ENCODE measurements at places on chromosomes 4 and X.
A peak's percentile ranks its signal among the peaks of the same experiment; 100 is the strongest.

GRCh38 chr4:158884280-158884679 lies 115.5 kb downstream of the FNIP2 start:
- DNase-seq = no peak

DNA sequence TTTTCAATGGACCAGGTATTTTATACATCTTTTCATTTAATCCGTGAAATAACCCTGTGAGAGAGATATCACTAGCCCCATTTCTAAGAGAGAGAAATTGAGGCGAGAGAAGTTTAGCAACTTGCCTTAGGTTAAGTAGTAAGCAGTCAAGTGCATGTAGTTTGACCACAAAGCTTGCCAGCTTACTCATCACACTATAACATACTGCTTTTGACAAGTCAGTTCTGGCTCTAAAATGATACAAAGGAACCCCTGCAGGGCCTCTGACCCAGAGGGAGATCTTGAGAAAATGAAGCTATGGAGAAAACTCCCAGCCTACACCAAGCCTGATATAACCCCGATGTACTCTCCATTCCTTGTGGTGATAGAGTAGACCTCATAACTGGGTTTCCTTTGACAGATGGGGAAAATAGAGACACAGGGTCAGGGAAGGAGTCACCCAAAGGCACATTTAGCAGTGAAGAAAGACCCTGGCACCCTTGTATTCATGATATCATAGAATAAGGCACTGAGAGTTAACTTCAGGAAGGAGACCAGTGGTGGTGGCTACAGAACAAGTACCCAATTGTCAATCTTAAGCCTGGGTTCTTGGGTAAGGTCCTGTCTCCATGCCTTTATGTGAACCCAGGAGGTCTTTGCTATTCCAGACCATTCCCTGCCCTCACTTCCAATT lies 60.2 kb upstream of the MSN start:
- no peak for DNase-seq

- no peak for DNase-seq
Observed at GRCh38 chr4:71133491-71133890, 140.0 kb downstream of the DCK start.

- DNase-seq = no peak
Observed at GRCh38 chr4:52081216-52081615, 30.1 kb downstream of the SPATA18 start.

GRCh38 chr4:42149004-42149403 lies 3.5 kb downstream of the BEND4 start:
- no peak for DNase-seq

DNA sequence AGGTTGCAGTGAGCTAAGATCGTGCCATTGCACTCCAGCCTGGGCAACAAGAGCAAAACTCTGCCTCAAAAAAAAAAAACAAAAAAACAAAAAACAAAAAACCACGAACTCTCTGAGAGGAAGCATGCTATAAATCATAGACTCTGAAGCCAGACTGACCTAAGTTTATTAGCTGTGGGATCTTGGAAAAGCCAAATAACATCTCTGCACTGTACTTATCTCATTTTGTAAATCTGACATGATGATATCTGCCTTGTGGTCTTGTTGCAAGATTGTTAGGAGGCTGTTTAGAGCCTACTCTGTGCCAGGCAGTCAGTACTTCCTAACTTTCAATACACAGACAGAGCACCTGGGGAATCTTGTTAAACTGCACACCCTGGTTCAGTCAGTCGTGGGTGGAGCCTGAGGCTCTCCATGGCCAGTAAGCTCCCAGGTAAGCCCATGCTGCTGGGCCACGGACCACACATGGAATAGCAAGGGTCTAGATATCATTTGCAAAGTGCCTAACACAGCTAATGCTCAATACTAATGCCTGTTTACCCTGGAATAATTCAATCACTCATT lies 107.6 kb upstream of the SMIM10 start:
- DNase-seq = no peak

DNA sequence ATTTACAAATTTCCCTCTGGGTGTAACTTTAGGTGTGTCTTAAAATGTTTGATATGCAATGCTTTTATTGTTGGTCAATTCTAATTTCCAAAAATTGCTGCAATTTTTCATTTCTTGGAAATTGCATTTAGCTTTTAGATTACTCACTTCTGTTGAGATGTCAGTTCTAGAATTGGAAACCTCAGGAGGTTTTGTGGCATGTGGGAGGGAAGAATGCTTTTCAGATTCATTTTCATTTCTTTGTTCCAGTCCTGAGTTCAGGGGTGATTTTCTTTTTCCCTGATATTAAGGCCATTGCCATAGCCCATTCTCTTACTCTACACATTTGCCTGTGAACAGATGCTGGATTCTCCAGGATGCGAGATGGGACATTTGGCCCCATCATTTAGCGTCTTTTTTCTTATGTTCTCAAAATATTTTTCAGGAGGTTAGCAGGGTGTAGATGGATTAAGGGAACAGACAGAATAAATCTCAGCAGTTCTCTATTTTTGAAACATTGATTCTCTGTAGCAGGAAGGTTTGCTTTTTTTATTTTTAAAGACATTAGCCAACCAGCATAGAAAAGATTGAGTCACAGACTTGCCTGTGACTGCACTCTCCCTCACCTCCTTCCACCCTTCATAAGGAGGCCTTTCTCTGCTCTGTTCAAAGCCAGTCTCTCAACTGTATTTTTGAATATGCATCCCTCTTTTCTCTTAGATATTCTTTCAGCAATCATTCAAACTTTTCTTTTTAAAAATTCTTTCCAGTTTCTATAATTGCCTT lies 238.4 kb upstream of the ANXA3 start:
- no peak for DNase-seq

DNA sequence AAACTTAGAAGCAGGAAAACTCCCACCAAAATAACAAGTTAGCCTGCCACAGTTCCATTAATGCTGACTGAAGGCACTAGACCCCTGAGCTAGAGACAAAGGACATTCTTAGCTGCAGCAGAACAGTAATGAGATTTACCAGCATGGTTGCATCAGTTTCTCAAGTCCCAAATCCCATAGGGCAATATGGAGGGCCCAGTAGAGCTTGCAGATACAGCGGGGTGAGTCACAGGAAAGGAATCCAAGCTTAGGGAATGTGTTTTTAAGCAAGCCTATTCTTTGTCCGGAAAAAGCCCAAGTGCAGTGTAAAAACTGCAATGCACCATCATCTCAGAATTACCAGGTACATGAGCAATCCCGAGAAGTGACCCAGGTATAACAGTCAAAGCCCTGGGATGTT lies 51.3 kb upstream of the EXOC1L start:
- DNase-seq = peak; percentile 4

- DNase-seq = no peak
Observed at GRCh38 chrX:39815631-39816030, 282.1 kb downstream of the BCOR start.

- DNase-seq = no peak
Observed at GRCh38 chr4:183863155-183863825, 41.8 kb upstream of the STOX2 start.

DNA sequence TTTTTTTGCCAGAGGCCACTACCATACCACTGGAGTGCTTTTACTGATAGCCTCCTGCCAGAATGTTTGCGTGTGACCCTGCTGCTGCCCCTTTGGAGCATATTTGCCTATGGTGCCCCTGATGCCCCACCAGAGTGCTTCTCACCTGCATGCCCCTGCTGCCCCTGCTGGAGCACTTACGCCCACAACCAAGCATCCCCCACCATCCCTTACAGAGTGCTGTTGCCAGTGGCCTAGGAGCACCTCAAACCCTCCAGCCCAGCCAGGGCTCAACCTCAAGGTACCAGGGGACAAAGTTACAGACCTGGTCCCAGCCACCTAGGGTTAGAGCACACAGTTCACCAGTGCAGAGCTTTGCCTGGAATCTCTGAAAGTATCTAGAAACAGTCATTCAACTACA lies 207.2 kb downstream of the CFAP299 start:
- no peak for DNase-seq

DNA sequence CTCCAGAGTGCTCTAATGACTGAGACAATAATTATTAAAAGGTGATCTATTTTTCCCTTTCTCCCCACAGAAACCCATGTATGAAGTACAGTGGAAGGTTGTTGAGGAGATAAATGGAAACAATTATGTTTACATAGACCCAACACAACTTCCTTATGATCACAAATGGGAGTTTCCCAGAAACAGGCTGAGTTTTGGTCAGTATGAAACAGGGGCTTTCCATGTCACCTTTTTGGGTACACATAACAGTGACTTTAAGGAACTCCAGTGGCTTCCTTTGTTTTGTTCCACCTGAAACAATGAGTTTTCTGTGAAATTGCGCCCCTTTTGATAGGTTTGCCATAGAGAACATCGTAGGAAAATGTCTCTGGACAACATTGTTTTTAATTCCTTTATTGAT lies 69.6 kb downstream of the KIT start:
- no peak for DNase-seq

- no peak for DNase-seq
Observed at GRCh38 chrX:101605146-101605545, 12.7 kb downstream of the ARMCX6 start.

- peak; percentile 72 for DNase-seq
Observed at GRCh38 chr4:37802068-37802666, 24.3 kb upstream of the PGM2 start.

- no peak for DNase-seq
Observed at GRCh38 chrX:148555101-148555500, 54.7 kb downstream of the AFF2 start.

- no peak for DNase-seq
Observed at GRCh38 chrX:122857734-122858133, 326.3 kb upstream of the GRIA3 start.

DNA sequence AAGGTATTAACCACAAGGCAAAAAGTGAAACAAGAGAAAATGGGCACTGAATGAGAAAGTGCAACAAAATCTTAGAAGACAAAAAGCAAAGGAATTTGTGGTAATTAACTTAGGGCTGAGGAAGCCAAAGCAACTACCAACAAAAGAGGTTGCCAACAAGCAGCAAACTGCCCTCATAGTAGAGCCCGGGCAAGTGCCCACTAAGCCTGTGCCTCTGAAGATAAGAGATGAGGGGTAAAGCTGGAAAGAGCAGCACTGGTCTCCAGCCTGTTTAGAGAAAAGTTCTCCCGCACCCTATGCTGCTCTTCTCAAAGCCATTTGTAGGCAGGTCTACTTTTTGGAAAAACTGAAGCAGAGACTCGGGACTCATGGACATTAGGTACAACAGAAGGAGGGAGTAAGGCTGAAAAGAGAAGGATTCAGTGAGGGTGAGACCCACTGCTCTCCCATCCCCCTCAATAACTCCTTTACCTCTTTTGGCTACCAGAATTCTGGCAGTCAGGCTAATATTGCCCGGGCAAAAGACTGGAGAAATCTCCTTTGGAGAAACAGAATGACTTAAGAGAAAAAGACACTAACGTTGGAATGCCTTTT lies 29.6 kb upstream of the KCNE5 start:
- no peak for DNase-seq

- no peak for DNase-seq
Observed at GRCh38 chrX:4091046-4091760, 377.8 kb upstream of the PRKX start.

DNA sequence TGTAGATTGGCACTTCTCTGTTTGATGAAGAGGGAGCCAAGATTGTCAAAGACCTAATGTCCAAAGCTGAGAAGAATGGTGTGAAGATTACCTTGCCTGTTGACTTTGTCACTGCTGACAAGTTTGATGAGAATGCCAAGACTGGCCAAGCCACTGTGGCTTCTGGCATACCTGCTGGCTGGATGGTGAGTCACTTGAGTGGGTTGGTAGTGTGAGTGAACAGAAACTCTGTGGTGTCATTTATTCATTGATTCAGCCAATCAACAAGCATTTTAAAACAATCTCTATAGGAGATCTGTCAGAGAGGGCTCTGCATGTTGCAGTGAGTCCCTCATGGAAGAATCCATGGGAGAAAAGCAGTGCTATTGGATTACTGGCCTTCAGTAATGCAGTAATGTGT lies 16.3 kb downstream of the TAF9B start:
- no peak for DNase-seq

DNA sequence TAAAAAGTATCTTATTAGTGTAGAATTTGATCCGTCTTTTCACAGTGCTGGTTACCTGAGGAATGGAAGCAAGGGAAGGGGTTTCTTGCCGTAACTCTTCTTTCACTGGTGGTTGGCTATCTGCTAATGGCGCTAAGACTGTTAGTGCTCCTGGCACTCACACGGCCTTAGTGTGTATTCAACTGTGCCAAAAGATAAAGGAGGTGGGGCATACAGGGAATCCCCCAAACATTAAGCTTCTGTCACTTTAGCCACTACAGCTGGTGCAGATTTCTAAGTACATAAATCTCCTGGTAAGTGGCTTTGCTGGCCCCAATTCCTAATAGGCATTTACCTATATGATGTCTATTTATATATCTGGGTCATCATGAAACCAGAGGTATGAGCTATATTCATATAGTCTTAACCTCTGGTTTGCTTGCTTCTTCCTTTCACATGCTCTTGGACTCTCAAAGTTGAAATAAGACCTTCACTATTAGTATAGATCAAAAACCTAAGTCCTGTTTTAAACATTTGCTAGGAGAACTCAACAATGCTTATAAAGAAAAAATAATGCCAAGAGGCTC lies 95.1 kb downstream of the TSPAN7 start:
- no peak for DNase-seq

DNA sequence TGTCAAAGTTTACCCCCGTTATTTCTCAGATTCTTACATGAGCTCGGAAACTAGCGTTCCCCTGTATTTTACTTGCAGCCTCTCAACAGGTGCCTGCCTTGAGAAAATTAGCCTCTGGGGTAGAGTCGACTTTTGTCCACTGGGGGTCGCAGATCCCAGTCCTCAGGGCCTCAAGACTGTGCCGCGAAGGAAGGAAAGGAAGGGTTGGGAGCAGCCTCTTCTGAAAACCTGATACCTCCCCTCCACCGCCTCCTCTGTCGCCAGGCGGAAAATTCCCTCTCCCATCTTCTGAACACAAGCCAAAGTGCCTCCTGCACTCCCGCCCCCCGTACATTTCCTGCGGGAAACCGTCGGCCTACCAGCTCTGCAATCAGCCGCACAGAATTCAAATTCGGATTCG lies 44.4 kb upstream of the TMSB15B start:
- peak; percentile 71 for DNase-seq

- DNase-seq = no peak
Observed at GRCh38 chr4:79472693-79473438, 64.8 kb upstream of the GK2 start.

GRCh38 chrX:17375637-17376430 lies 834 bp downstream of the NHS start:
- DNase-seq = peak; percentile 46

DNA sequence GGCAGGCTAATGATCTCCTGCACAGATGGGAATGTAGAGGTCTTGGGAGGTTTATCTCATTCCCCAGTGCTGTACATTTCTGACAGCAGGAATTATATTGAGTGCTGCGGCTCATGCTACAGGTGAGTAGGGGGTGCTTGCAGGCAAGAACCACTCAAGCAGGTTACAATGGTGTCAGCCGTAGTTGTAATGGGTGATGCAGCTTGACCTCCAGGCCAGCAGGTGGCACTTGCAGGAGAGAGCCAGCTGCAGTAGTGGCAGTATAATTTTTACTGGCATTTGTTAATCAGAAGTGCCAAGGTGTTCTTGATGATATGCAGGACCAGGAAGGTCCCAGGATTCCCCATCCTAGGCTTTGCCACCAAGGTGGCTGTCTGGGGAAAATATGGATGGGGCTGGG lies 759.6 kb upstream of the NDST4 start:
- no peak for DNase-seq
